ENCODE measurements at places on chromosomes 1 and 21. TPM values are rescaled to one million over a fixed set of nuclear protein-coding genes. Genes with fewer than 3 reads are reported as not detected.

TFF3 gene
- 20.3 TPM for total RNA-seq

GBP7 gene
- total RNA-seq = not detected

PLA2G2F gene
- not detected for total RNA-seq

CELA2B gene
- 0.91 TPM for total RNA-seq

MAP1LC3C gene
- 2.9 TPM for total RNA-seq

PGLYRP3 gene
- total RNA-seq = not detected

ARHGAP29 gene
- total RNA-seq = 45.5 TPM

C1orf94 gene
- total RNA-seq = not detected

GBP6 gene
- 0.30 TPM for total RNA-seq

COL8A2 gene
- 20.8 TPM for total RNA-seq

TMOD4 gene
- not detected for total RNA-seq

SPOCD1 gene
- 63.3 TPM for total RNA-seq

LCE1F gene
- total RNA-seq = not detected

CDCA8 gene
- total RNA-seq = not detected
